AG08396 (cell line): ENCODE measurements at places on chromosomes 12 and 14.

DNA sequence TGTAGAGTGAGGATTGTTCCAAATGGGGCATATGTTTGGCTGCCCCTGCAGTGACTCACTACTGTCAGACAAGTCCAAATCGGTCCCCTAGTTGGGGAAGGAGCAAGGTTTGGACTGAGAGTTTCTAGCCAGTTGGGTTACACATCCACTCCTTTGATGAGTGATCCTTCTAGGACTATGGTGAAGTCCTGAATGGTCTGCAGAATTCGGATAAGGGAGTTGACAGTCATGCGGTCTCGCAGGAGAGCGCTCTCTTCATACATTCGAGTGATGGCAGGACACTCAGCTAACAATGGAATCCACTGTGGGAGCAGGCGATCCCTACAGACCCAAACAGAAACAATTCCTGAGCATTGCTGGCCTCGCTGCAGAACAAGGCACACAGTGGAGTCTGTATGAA is 61.5 kb upstream of the SINHCAF start:
- DNase-seq, result no peak

DNA sequence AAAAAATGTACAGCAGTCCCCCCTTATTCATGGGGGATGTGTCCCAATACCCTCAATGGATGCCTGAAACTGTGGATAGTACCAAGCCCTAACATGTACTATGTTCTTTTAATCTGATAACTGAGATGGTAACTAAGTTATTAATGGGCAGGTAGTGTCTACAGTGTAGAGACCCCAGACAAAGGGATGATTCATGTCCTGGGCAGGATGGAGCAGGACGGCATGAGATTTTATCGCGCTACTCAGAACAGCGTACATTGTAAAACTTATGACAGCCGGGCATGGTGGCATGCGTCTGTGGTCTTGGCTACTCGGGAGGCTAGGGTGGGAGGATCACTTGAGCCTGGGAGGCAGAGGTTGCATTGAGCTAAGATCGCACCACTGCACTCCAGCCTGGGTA is 37.1 kb downstream of the KIAA0586 start:
- no peak for DNase-seq

GRCh38 chr12:81329085-81329484 is 251.2 kb downstream of the ACSS3 start:
- no peak for DNase-seq

- DNase-seq, result no peak
Measured at GRCh38 chr12:69396963-69397362, 37.4 kb downstream of the YEATS4 start.

DNA sequence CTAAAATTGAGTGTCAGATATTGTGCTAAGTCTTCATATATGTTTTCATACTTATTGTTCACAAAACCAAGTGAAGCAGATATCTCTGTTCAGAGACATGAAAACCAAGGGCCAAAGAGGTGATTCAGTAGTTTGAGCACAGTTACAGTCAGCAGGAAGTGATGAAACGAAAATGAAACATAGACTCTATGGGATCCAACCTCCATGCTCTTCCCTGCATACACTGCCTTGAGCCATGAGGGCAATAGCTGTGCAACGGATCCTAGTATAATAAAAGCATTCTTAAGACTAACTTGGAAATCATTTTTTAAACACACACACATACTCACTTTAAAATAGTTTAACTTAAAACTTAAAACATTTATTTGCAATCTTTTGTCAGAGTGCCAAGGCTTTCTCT is 27.9 kb downstream of the ESR2 start:
- peak; percentile 62 for DNase-seq

GRCh38 chr12:131608740-131609690 is 101.9 kb upstream of the SFSWAP start:
- peak; percentile 85 for DNase-seq

GRCh38 chr12:1848146-1848545 is 27.8 kb downstream of the LRTM2 start:
- no peak for DNase-seq

- DNase-seq, result no peak
Measured at GRCh38 chr14:91987192-91987591, 39.7 kb upstream of the FBLN5 start.

GRCh38 chr12:25670076-25671055 is 117.3 kb upstream of the LMNTD1 start:
- no peak for DNase-seq

DNA sequence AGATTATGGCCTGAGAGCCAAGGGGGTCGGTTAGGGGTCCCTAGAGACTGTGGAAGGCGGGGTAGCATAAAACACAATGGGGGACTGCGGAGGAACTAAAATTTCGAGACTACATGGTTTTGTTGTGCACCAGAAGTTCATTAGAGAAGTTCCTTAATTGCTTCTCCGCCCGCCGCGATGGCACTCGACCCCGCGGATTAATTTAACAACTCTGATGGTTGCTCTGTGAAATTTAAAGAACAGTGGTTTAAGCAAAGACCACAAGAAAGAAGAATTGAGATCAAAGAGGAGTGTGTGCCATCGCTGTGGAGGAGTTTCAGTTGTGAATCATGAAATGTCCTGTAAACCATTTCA is 1.4 kb upstream of the CCDC88C start:
- no peak for DNase-seq

DNA sequence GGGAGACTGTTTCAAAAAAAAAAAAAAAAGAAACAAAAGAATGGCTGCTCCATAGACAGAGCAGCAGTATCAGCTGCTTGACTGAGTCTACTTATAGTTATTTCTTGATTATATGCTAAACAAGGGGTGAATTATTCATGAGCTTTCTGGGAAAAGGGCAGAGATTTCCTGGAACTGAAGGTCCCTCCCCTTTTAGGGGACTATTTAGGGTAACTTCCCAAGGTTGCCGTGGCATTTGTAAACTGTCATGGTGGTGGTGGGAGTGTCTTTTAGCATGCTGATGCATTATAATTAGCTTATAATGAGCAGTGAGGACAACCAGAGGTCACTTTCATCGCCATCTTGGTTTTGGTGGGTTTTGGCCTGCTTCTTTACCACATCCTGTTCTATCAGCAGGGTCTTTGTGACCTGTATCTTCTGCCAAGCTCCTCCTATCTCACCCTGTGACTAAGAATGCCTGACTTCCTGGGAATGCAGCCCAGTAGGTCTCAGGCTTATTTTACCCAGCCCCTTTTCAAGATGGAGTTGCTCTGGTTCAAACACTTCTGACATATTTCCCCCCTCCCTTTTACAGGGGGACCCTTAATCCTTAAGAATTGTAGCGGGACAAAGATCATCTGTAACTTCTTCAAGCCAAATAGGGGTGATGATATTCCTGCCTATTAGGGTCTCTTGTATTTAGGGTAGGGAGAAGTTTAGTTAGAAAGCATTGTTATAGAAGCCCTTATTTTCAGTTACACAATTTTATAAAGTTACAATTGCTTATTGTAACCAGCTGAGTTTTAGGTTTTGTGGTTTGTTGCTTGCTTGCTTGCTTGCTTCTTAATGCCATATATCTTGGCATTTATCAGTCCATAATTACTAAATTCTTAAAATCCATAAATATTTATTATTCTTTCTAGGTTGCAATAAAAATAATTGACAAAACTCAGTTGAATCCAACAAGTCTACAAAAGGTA is 42.5 kb downstream of the MARK3 start:
- no peak for DNase-seq

GRCh38 chr12:12210983-12211382 is 55.9 kb downstream of the LRP6 start:
- DNase-seq, result no peak

GRCh38 chr12:68334132-68334531 is 2.0 kb upstream of the MDM1 start:
- no peak for DNase-seq

DNA sequence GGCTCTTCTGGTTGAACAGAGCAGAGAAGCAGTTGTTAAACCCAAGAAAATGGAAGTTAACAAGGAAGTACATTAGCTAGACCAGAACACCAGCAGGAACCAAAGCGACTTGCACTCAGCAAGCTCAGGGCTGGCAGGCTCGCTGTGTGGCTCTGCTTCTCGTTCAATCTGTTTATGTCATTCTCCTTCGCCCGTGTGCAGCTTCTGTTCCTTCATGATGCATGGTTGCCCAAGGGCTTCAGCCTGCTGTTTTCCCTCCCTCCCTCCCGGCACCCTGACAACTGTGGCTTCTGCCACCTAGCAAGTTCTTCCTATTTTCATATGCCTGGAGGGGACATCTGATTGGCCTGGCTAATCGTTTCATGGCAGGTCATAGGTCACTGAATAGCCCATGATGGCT is 25.3 kb downstream of the PIGH start:
- no peak for DNase-seq

- no peak for DNase-seq
Measured at GRCh38 chr12:100101000-100101399, 41.7 kb downstream of the BLTP3B start.

GRCh38 chr12:94207849-94208621 is 59.7 kb downstream of the PLXNC1 start:
- no peak for DNase-seq

GRCh38 chr12:40999210-40999609 is 188.9 kb upstream of the PDZRN4 start:
- DNase-seq, result no peak

- DNase-seq, result no peak
Measured at GRCh38 chr12:41520869-41521268, 332.7 kb downstream of the PDZRN4 start.

- DNase-seq, result no peak
Measured at GRCh38 chr12:67721248-67721647, 72.7 kb downstream of the DYRK2 start.

DNA sequence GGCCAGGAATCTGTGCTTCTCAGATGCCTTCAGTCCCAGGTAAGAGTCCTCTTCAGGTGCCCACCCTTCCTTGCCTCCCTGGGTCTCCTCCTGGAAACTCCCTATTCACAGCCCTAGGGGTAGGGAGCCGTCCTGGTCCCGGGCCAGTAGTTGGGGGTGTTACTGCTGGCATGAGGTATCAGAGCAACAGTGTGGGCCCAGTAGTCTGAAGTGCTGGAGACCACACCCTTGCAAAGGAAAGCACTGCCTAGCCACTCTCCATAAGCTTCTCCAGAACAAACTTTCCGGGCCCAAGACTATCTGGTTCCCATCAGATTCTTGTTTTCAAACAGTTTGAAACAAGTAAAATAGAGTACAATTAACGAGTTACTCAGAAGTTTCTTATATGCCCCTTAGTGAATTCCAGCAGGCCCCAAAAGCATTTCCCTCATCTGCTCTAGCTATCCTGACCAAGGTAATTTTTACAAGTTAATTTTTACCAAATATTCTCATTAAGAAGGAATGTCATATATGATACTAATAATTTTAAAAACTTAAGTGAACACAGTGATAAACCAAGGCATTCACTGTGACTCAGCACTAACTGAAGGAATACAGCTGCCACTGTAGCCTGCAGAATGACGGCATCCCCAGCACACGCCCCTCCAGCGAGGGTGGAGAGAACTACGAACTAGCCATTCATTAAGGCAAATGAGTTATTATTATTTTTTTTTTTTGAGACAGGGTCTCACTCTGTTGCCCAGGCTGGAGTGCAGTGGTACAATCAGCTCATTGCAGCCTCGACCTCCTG is 49.4 kb downstream of the MOK start:
- DNase-seq, result peak; percentile 66

GRCh38 chr14:58724206-58724605 is 86.4 kb downstream of the DACT1 start:
- DNase-seq, result no peak

GRCh38 chr12:116687888-116688287 is 50.0 kb downstream of the SPRING1 start:
- DNase-seq, result no peak

DNA sequence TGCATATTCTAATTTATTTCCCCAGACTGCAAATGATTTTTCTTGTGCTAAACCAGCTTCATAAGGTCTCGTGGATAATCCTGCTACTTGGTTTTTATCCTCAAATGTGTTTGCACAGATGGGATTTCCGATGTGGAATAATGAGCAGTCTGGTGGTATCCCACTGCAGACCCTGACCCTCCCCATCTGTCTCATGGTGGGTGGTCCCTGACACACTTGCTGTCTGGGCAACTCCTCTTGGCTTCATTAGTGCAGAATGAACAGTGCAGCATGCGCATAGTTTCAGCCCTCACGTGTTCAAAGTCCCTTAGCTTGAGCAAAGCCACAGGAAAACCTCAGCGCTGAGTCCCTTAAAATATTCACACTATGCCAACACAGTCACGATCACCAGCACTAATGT is 996.5 kb downstream of the AACS start:
- DNase-seq, result no peak

DNA sequence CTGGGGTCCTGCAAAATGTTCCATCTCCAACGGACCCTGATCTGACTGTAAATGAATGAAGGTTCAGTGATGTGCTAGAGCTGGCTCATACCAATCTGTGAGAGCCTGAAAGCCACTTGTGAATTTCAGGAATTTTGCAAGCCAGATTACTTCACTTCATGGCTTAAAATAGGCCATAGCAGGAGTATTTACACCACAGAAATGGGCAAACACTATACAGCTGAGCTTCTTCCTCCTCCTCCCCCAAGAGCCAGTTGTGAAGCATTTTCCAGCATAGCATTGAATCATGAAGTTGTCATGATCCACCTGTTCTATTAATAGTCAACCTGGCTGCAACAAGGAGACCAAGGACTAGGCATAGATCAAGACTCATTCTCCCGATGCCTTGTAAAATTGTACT is 141.3 kb upstream of the RASSF8 start:
- no peak for DNase-seq

- DNase-seq, result no peak
Measured at GRCh38 chr12:6172086-6172485, 28.1 kb upstream of the CD9 start.

DNA sequence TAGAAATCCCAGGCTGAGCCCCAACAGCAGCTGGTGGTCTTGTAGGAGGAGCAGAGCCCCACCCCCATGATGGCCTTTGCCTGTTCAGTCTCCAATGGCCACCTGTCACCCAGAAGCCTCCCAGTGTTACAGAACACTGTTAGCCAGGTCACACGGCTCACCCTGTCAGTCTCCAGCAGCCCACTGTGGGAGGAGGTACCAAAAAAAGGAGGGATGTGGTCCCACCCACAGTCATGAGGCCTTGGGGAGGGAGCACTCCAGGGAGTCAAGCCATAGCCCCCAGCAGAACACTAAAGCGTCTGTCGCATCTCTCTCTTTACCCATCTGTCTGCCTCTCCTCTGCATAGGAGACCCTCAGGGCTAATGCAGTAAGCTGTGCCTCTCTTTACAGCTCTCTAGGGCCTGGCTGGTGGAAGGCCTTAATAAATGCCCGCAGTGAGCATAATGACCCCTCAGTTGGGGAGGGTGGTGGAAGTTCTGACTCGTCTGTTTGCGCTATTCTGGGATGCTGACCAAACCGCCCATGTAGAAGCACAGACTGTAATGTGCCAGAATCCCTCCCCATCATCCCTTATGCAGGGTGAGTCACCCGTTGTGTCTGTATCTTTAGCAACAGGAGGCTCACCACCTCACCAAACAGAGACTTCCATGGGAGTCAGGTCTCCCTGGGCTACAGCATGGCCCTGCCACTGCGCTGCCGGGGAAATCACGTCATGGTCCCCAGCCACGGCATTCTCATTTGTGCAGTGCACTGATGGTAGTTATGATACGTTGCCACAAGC is 14.6 kb downstream of the C14orf132 start:
- peak; percentile 92 for DNase-seq

DNA sequence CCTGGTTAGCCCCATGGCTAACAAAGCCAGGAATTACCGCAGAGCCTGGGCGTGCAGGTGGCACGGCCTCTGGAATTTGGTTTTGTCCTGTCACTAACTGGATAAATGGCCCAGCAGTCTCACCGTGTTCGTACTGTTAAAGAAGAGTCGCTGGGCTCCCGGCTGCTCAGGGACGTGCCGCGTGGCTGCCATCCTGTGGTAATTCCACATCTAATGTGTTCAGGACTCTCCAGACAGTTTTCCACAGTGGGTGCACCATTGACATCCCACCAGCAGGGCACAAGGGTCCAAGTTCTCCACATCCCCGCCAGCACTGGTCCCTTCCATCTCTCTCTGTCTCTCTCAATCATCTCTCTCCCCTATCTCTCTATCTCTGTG is 19.6 kb downstream of the NOC4L start:
- no peak for DNase-seq
